ENCODE measurements at places on chromosomes 16 and 17.

DNA sequence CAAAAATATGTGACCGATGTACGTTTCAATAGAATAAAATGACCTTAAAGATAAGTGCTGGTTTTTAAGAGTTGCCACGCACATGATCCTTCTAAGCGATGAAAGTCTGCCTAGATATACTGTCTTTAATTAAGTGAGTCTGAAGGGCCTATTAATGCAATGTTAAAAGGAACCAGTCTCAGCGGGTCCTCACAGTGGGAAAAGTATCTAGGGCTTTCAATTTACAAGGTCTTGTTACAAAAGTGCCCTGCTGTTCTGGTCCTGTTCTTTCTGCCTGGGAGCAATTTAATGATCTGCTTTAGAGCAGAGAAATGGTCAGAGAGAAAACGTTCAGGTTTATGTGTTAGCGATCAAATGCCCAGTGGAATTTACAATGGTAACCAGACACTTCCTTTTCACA lies 864.0 kb downstream of the KCNJ2 start:
- no peak for DNase-seq

DNA sequence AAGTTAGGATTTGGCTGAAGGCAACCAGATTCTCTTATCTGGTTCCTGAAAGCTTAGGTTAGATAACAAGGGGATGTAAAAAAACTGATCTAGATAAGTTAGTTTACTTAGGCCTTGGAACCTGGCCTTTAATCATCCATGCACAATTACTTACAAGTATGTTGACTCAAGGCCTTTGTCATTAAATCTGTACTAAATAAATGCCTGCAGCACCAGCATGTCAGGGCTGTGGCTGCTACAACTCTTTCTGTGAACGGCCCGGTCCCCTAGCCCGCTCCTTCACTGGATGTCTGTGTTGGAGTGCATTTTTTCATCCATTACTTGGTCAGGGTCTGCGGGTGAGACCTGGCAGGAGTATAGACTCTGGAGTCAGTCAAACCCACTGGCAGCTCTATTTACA lies 48.4 kb upstream of the ALDH3A1 start:
- DNase-seq: no peak

DNA sequence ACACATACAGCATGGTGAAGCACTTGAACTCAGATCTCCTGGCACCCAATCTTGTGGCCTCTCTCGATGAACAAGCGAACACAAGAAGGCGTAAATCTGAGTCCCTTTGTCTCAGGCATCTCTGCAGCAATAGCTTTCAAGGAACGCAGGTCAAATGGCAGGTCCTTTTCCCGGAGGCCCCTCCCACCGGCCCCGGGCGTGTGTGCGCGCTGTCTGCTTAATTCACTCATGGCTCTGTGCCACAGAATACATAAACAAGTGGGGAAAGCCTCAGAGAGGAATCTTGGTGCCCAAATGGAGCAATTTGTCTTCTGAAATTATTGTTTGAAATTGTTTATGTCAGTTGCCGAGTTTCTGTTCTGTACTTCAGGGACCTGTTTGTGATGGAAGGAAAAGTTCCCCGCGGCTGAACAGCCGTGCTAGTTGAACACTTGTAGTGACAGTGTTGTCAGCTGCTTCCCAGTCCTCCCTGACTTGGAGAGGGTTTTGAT lies 14.8 kb downstream of the MYOCD start:
- no peak for DNase-seq

- no peak for DNase-seq
Observed at GRCh38 chr16:87976665-87977064, 25.4 kb downstream of the BANP start.

DNA sequence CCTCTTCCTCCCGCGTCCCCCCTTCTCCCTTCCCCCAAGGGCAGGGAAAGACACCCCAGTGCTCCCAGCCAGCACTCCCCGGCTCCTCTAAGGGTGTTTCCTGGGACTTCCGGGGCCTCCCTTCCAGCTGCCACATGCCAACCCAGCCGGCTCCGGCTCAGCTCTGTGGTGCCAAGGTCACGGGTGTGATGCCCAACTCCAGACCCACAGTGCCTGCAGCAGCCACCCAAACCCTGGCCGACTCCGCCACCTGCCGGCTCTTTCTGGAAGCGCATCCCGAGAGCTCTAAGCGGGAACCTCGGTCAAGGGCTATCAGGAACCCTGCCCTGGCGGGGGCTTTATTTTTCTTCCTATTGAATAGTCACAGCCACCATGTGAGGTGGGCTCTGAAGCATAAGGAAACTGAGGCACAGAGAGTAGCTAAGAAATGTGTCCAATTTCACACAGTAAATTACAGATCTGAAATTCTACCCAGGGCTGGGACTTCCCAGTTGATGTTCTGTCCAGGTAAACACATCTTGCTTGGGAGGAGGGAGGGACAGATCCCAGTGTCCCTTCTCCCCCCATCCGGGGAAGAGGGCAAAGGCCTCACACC lies 3.3 kb upstream of the PPP1R1B start:
- peak; percentile 83 for DNase-seq

- no peak for DNase-seq
Observed at GRCh38 chr17:76793775-76794174, 55.9 kb downstream of the MFSD11 start.

- no peak for DNase-seq
Observed at GRCh38 chr16:89001117-89002027, 24.4 kb upstream of the CBFA2T3 start.

- DNase-seq: no peak
Observed at GRCh38 chr16:54177862-54178477, 108.6 kb downstream of the IRX3 start.

GRCh38 chr16:79810449-79811189 lies 210.1 kb upstream of the MAF start:
- no peak for DNase-seq

GRCh38 chr17:32116937-32117336 lies 25.4 kb upstream of the RHOT1 start:
- no peak for DNase-seq

- no peak for DNase-seq
Observed at GRCh38 chr16:83720981-83721380, 86.8 kb upstream of the HSBP1 start.

GRCh38 chr17:79974566-79975497 lies 60.8 kb downstream of the TBC1D16 start:
- DNase-seq: no peak

DNA sequence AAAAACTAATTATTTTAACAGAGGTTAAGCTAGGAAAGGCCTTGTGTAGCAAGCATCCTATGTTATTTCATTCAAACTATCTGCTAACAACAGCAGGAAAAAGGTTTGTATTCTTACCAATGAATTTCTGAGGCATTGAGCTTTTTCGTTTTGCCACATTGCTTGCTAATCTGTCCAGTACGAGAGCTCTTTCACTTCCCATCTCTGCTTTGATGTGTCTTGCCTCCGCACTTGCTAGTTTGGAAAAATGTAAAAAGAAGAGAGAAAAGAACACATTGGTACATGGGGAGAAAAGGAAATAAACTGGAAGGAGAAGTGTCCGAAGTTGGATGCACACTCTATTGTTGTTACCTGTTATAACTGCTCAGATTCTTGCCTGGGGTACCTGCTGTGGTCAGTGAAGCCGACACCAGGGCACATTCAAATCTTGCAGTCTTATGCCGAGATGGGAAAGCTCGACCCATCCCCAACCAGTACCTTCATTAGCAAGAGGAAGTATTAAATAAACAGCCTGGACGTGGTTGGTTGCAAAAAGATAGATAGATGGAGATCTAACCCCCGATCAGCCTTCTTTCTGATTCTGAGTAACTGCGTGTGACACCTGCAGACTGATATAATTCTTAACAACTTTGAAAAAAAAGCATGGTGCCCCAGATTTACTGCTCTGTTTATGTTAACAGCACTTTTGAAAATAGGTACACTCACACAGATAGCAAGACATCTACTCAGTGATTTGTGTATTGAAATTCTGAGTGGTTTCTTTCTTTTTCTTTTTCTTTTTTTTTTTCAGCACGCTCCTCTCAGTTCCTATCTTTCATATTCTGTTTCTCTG lies 40.0 kb downstream of the GRB7 start:
- DNase-seq: no peak
